ENCODE measurements at places on chromosomes 13 and 19.

- DNase-seq: no peak
These were observed 652.8 kb downstream of the PCDH9 start for GRCh38 chr13:66577358-66577757.

- DNase-seq: no peak
These were observed 76.0 kb upstream of the TSC22D1 start for GRCh38 chr13:44652168-44652567.

GRCh38 chr19:14512406-14512961, 5.7 kb downstream of the DNAJB1 start:
- no peak for DNase-seq

DNA sequence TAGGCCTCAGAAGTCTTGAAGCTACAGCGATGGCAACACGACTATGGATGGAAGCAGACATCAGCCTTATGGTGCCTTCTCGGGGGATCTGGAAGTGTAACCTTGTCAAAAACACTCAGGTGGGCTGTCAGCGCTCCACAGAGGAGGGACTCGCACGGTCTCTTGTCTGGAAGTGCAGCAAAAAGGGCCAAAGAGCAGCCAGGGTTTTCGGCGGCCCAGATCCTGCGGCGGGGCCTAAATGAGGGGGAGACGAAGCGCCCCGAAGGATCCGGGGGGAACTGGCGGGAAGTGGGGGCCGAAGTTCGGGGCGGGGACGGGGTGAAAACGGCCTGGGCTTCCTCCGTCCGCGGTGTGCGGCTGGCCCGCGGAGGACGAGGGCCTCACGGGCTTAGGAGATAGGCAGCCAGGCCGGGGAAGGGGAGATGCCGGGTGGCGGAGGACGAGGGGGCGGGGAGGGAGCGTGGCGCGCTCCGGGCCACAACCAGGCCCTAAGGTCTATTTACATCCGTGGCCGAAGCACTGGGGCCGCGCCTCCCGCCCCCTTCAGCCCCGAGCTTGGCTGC, 637 bp downstream of the RANBP3 start:
- no peak for DNase-seq

DNA sequence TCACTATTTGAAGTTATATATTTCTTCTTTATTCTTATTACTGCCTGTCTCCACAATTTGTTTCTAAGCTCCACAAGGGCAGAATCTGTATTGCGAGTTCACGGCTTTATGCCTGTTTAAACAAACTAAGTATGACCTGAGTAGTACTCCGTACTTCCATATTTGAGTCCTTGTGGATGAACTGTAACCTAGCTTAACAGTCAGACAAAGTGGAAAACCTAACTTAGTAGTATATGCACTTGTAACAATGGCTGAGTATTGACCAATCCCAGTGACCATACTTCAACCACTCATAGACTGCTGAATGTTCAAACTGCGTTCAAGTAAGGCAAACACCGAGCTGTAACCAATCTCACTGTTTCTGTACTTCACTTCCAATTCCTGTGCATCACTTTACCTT, 292.7 kb downstream of the PCDH9 start:
- DNase-seq: no peak

- no peak for DNase-seq
These were observed 55.4 kb upstream of the UBL3 start for GRCh38 chr13:29905845-29906244.

DNA sequence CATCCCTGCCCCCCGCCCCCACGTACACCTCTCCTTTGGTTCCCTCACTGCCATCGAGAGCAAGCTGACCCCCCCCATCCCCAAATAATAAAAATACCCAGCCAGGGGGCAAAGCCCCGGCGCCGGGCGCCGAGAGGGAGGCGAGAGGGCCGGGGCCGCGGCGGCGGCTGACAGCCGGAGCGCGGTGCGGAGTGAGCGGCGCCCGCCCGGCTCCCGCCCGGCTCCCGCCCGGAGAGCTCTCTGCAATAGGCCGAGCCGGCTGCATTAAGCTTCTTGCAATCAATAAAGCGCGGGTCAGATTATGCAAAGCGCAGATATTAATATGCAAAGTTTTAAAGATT, 40.9 kb downstream of the DEDD2 start:
- peak; percentile 60 for DNase-seq

DNA sequence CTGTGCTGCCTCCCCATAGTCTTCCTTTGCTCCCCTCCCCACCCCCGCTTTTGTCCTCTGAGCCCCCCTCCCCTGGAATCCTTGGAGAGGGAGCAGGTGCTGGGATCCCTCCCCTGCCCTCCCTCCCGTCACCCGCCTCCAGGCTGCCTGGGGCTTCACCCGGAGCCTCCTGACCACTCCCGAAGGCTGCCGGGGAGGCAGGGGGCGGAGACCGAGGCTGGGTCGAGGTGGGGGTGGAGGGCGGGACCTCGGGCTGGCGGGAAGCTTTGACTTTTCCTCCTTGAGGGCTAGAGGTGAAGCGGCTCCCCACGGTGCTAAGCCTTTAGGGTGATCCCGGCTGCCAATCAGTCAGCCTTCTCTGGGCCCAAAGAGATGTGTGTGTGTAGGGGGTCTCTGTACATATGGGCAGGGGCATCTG, 1.5 kb downstream of the KMT5C start:
- DNase-seq: peak; percentile 87

DNA sequence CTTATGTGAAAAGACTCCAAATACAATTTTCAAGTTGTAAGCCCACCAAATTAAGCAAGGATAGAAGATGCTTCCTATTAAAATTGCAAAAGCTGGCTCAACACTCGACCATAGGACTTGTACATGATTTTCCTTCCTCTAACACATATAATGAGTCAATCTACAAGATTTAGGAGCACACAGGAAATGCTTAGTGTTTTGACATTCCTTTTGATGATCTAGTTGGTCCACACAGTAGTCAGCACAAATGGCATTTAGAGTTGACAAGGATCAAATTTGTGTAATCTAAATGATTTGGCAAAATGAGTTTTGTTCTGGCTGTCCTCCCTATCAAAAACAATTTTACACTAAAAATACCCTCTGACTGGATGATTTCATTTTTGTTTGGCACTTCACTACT, 340.2 kb downstream of the DIAPH3 start:
- DNase-seq: peak; percentile 4

- no peak for DNase-seq
These were observed 21.1 kb downstream of the FAM187B start for GRCh38 chr19:35207391-35207871.

- no peak for DNase-seq
These were observed 64.3 kb downstream of the OLFM4 start for GRCh38 chr13:53092931-53093330.

- DNase-seq: no peak
These were observed 29.7 kb downstream of the SIAH3 start for GRCh38 chr13:45821811-45822210.

DNA sequence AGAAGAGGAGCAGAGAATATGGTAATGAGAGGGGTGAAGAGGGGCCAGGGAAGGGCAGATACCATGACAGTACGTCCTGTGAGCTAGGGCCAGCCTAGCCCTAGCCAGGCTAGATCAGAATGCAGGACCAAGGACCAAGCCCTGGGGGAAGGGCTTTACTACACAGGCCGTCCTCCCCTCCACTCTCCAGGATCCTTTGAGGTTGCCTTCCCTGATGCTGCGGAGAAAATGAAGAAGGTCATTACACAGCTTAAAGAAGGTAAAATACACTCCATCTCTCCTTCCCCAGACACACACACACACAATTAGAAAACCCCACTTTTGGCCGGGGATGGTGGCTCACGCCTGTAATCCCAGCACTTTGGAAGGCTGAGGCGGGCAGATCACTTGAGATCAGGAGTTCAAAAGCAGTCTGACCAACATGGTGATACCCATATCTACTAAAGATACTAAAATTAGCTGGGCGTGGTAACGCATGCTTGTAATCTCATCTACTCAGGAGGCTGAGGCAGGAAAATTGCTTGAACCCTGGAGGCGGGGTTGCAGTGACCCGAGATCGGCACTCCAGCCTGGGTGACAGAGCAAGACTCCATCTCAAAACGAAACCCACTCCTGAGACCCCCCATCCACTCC, 8.5 kb downstream of the SPACA6 start:
- no peak for DNase-seq

DNA sequence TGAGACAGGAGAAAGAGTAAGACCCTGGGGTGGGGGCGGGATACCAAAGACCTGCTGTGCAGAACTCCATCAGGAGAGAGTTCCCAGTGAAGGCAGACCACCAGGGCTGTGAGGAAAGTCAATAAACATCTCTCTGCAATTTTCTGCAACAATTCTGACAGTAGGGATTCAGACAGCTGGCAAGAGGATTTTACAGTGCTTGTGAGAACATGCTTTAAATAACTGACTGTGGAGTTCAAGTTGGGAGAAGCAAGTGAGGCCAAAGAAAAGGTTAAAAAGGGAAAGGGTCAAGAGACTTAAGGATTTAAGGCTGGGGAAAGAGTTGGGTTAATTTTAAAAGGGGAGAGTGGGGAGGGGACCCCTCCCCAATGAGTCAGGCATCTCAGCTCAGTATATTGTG, 98.4 kb downstream of the USP12 start:
- DNase-seq: no peak

GRCh38 chr19:40317338-40317737, 30.9 kb downstream of the C19orf47 start:
- no peak for DNase-seq

GRCh38 chr13:114030666-114031610, 57.1 kb upstream of the C13orf46 start:
- no peak for DNase-seq

DNA sequence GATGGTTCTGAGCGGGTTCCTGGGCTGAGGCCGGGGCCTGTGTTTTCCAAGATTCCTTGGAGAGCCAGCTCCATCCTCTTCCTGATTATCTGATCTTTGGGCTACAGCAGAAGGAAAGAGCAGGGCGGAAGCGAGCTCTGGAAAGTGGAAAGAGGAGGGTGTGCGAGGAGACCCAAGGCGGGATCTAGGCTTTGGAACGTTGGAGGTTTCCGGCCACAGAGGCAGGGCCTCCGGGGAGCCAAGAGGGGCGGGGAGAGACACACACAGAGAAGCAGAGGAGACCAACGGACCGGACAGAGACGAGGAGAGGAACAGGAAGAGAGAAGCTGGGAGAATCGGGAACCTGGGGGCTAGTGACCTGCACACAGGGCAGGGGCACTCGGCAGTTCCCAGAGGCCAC, at the start of gene CLEC11A:
TSS of gene CLEC11A (plus strand) at position 296 of the 400 bp plus-strand sequence. CDS start 162 bp downstream, outside the sequence.
- DNase-seq: peak; percentile 84

GRCh38 chr19:55473225-55474012, 3.0 kb upstream of the ZNF628 start:
- no peak for DNase-seq

DNA sequence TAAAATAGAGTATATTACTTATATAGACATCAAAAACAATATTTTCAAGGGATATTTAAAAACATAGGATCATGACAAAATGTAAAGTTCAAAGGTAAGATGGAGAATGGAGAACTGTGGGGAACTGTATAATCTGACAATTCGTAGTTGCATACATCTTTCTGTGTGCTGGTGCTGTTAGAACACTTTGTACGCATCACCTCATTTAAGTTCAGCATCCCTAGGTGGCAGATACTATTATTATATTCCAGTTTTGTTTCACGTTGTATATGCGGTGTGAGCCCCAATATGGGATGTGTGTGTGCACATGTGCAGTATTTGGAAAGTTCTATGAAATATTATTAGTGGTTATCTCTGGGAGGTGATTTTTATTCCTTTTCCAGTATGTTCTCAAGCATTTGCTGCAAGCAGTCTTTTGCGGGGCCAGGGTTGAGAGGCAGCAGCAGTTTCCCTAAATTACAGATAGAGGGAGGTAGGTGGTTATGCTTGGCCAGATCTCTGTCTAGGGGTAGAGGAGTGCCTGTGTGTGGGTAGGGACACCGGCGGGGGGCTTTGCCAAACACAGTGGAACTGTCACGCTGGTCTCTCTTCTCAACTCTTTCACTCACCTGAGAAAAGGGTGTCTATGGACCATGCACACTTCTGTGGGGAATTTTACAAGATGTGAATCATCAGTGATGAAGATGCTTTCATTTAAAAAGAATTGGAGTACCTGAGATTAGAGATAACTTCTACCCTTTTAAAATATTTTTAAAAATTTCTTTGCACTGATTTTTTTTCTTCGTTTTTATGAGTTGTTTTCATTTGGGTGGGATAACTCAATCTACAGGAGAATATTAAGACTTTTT, 55.6 kb upstream of the ALOX5AP start:
- peak; percentile 49 for DNase-seq

DNA sequence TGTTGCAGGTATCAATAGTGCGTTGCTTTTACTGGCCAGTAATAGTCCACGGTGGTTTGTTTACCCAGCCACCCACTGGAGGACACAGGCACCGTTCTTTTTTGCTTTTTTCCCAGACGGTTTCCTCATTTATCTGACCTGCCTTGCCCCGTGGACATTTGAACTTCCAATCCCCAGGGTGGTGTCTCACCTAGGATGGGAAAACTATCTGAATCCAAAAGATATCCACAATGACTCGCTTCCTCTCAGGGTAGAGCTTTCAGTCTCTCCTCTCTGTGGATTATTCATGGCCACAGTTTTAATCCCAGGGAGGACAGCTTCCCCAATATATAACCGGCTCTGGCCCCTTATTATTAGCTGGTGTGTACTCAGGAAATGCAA, 170.8 kb downstream of the FOXO1 start:
- no peak for DNase-seq

GRCh38 chr19:12205296-12205695, 42.4 kb downstream of the ZNF136 start:
- DNase-seq: no peak
